Activated CD4-positive, alpha-beta T cell treated with anti-CD3 and anti-CD28 coated beads for 1 hour (primary cell): ENCODE measurements at places on chromosomes 7 and 10.

DNA sequence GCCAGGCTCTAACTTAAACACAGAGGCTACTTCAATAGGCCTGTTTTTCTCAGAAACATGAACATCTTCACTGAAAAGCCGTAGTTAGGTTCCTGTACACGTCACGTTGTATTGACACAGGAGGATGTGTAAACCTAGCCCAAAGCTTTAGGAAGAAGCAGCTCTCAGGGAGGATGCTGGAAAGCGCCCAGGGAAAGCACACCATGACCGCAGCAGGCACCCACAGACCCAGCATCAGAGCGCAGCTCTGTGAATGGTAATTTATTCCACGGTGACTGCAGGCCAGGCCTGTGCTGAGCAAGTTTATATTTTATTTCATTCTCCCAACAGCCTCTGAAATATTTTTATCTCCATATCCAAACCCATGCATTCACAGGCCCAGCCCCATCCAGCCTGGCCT lies 51.1 kb downstream of the ASB13 start:
- no peak for DNase-seq

DNA sequence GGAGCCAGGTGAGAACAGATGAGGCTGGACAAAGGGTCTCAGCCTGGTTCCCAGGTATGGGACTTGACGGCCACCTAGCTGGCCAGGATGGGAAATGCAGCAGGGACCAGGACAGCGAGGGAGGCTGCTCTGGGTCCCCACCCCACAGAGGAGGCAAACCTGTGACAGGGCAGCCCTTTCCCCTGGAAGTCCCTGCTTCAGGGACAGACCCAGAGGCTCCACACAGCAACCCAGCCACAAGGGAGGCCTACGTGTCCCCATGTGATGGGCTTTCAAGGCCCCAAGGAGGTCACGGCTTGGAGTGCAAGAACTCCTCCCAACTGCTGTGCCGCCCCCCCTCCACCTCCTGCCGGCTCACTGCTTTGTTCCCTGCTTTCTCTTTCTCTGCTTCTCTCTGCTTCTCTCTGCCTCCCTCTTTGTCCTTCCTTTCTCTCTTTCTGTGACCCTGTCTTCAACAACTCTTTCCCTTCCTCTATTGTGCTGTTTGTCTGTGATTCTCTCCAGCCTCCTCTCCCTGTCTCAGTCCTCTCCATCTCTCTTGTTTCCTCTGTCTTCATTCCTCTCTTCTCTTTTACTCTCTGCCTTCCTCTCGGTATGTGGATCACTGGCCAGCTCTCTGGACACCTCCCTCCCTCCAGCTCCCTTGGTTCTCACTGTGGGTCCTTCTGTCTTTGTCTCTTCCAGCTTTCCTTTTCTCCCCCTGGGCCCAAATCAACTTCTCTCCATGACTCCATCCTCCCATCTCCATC lies 9.6 kb upstream of the EIF5AL1 start:
- no peak for DNase-seq

DNA sequence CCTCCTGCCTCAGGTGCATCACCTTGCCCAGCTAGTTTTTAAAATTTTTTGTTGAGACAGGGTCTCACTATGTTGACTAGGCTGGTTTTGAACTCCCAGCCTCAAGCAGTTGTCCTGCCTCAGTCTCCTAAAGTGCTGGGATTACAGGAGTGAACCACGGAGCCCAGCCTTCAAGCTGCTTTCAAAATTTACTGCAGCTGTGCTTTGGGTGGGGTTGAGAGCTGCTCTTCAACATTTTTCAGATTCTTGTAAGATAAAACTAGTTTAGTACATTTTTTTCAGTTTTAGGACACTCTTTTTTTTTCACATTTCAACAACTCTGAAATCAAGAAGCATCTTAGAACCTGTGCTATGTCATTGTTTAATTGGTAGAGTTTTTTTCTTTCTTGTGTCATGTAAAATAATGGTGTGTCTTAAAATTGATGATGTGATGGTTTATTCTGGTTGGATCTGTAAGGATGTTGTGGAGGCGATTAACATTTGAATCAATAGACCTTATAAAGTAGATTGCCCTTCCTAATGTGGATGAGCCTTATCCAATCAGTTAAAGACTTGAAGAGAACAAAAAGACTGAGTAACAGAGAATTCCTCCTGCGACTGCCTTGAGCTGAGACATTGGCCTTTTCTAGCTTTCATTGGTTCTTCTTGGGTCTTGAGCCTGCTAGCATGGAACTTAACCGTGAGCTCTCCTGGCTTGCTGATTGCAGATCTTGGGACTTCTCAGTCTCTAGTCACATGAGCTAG lies 13.5 kb downstream of the PLEKHA8 start:
- DNase-seq: no peak

DNA sequence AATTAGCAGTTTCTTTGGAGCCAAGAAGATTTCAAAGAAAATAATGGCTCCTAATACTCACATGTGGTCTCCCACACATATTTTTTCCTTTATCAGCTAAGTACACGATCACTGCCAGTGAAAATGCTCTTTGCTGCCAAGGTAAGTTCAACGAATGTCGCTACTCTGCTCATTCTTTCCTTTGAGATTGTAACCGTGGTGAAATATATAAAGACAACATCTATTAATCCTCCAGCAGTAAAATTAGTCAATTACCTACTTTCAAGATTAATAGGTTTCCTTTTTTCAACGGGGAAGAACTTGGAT lies 672.2 kb downstream of the GATA3 start:
- no peak for DNase-seq

GRCh38 chr10:110858297-110858934 lies 13.3 kb upstream of the PDCD4 start:
- no peak for DNase-seq

DNA sequence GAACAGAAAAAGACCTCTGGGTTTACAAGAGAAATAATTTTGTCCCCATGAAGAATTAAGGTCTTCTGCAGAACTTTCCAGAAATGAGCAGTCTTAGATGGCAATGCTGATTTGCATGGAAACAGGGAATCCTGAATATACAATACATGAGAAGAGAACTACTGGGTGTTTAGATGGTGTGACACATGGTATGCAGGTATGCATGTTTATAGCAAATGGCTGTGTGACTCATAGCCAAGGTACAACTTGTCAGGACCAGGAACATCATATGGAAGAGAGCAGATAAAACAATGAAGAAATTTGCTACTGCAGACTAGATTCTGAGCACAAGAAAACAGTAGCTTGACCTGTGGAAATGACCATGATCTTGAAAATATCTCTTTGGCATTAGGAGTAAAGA lies 907.8 kb downstream of the GATA3 start:
- DNase-seq: no peak

GRCh38 chr10:87642988-87643387 lies 16.7 kb upstream of the PAPSS2 start:
- no peak for DNase-seq

- DNase-seq: no peak
Measured at GRCh38 chr7:123580406-123581161, 21.0 kb upstream of the ASB15 start.

- no peak for DNase-seq
Measured at GRCh38 chr10:3355536-3355935, 183.0 kb upstream of the PITRM1 start.

DNA sequence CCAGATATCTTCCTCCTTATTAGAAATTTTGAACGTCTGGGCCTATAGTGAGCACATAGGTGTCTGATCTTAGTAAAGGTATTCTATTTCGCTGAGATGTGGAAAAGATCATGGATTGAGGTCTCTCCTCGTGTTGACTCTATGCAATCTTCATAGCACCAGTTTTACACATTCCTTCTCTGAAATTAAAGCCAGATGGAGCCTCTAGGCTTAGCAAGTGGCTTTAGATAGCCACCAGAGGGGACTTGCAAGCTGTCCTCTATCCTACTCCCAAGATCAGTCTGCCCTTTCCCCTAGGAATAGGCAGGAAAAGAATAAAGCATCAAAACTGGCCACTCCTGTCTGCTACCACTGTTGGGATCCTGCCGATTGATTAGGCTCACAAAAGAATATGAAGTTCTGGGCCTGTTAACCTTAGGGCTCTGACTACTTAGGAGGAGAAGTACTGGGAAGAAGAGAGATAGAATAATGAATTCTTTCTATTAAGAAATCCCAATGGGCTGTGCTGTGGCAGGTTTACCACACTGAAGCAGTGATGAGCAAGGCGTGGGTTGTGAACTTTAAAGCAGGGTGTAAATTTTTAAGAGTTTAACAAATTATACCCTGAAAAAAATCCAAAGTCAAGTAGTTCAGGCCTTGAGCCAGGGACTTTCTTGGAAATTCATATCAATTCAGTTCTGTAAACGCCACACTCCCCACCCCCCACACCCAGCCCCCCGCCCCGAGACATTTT lies 2.2 kb upstream of the STRIP2 start:
- DNase-seq: no peak
